ENCODE measurements at places on chromosomes 16 and 17.

- DNase-seq = no peak
These were observed 233.6 kb downstream of the SEC14L1 start for GRCh38 chr17:77374170-77374936.

DNA sequence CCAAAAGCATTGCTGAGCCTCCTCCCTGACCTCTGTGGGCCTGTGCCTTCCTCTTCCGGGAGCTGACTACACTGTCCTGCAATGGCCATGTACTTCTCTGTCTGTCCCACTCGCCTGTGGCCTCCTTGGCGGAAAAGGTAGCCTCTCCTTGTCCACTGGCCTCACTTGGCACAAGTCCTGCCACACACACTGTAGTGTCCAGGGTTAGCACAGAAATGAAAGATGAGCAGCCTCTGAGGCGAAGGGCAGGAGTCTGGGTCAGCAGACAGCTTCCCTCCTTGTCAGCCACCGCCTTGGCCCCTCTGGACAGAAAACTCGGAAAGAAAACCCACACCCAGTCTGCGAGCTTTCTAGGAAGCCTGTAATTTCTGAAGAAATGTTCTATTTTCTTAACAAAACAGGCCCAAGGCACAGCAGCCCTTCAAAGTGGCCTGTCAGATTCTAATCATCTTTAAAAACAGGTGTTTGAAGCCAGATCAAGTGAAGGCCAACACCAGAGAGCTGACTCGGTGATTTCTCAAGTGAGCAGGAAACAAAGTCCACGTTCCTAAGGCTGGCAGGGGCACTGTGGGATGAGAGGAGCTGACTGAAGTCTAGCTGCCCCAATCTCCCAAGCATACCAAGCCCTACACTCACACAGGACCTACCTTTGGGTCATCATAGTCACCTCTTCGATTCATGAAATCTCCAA lies 67.2 kb downstream of the GTF3C1 start:
- DNase-seq = no peak

GRCh38 chr16:51383909-51384308 lies 232.8 kb upstream of the SALL1 start:
- no peak for DNase-seq

GRCh38 chr17:4465786-4466185 lies 32.0 kb downstream of the SPNS3 start:
- no peak for DNase-seq

- no peak for DNase-seq
These were observed 40.4 kb upstream of the DNAJA2 start for GRCh38 chr16:47013910-47014309.

DNA sequence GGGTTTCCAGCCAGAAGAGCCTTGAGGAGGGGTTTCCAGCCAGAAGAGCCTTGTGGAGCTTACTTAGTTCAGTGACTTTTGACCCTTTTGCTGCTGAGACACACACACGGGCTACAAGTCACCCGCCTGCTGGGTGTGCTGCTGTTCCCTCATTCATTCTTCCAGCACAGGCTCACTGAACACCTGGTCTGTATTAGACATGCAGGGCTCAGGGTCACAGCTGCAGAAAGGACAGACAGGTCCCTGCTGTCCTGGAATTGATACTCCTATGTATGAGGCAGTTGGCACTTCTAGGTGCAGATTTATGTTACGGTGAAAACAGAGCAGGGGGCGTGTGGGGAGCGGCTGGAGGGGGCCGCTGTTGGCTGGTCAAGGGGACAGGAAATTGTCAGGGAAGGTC lies 6.8 kb downstream of the CACNG4 start:
- DNase-seq = no peak

- DNase-seq = no peak
These were observed 282.6 kb downstream of the CBLN1 start for GRCh38 chr16:48999044-48999443.

DNA sequence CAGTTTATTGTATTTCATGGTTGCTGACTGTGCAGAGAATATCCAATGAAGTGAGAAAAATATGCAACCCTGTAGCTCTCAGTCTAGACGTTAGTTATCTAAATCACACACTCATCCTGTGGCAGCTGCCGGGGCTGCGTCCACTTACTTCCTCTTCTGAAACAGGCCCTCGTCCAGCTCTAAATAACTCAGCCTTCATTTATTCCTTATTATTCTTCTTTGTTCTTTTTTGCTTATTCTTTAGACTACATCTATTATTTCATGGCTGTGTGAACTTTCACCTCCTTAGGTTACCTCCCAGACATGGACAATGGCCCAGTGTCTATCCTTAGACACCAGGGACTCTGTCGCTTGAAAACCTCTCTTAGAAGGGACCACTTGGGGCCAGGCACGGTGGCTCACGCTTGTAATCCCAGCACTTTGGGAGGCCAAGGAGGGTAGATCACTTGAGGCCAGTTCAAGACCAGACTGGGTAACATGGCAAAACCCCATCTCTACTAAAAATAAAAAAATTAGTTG lies 3.4 kb upstream of the THUMPD1 start:
- no peak for DNase-seq

- no peak for DNase-seq
These were observed 411.0 kb downstream of the CPPED1 start for GRCh38 chr16:12392585-12393091.

- no peak for DNase-seq
These were observed 26.4 kb downstream of the NMT1 start for GRCh38 chr17:45087504-45087975.

DNA sequence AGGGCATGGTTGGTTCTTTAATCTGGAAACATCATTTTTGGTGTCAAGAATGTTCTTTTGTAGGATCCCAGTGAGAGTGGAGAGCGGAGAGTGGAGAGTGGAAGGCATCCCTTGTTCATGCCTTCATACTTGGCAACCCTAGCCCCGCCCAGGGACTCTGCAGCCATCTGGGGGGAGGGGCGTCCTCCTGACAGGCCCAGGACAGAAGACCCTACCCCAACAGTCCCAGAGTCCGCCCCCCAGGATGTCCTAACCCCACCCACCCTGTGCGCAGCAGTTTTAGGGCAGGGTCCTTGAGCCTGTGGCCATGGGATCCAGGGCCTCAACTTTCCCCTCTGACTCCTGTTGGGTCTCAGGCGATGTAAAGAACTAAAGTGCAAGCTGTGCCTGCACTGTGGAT lies 4.5 kb downstream of the SLC26A11 start:
- no peak for DNase-seq

GRCh38 chr17:9644910-9645751 lies at the start of gene USP43:
Gene USP43 (plus strand): TSS chr17:9645517. CDS start chr17:9645633, 116 bp downstream.
- peak; percentile 81 for DNase-seq

DNA sequence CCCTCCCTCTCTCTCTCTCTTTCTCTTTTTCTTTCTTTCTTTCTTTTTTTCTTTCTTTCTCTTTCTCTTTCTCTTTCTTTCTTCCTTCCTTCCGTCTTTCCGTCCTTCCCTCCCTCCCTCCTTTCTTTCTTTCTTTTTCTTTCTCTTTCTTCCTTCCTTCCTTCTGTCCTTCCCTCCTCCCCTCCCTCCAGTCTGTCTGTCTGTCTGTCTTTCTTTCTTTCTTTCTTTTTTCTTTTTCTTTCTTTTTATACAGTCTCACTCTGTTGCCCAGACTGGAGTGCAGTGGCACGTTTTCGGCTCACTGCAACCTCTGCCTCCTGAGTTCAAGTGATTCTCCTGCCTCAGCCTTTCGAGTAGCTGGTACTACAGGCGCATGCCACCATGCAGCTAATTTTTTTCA lies 14.4 kb downstream of the CA4 start:
- DNase-seq = no peak

DNA sequence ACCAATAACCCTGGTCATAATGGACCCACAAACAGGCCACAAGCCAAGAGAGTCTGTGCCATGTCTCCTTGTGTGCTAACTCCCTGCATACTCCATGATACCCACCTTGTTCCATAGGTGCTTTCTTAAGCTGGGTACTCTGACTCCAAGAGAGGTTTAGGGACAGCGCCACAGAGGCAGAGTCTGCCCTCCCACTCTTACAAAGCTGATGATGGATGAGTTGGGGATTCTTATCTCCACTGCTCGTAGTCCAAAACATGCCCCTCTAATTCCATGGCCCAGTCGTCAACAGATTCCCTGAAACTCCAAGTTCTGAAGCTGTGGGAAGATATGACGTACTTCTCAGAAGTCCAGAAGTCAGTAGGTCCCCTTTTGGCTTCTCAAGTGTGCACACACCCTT lies 184.4 kb upstream of the CCL2 start:
- DNase-seq = no peak

DNA sequence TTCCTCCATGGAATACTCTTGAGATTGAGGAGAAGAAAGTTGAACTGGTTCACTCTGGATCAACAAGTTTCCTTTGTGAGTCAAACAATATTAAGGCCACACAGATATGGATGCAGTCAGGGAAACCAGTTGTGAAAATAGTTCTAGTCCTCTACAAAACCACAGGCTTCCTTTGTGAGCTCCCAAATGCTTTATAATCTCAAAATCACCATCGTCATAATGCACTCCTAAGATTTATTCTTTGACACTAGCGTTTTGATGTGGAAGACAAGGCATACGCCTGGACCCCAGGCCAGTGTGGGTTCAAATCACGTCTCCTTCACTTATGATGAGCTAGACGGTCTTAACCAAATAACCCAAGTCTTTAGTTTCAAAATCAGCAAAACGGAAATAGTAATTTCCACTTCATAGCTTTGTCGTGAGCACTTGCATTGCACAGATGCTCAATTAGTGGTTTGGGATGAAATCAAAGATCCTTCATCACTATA lies 142.6 kb downstream of the STX8 start:
- no peak for DNase-seq

DNA sequence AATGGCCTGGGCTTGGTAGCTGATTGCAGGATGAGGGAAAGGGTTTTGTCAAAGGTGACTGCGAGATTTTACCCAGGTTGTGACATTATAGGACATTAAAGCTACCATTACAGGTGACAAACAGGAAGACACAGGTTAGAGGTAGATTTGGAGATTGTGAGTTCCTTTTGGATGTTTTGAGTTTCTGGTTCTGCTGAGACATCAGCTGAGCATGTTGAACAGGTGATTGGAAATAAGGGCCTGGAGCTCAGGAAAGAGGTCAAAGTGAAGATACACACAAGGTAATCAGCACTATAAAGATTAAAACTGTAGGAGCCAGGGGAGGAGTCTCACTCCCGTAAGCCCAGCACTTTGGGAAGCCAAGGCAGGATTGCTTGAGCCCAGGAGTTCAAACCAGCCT lies 6.0 kb downstream of the GSDMA start:
- no peak for DNase-seq

DNA sequence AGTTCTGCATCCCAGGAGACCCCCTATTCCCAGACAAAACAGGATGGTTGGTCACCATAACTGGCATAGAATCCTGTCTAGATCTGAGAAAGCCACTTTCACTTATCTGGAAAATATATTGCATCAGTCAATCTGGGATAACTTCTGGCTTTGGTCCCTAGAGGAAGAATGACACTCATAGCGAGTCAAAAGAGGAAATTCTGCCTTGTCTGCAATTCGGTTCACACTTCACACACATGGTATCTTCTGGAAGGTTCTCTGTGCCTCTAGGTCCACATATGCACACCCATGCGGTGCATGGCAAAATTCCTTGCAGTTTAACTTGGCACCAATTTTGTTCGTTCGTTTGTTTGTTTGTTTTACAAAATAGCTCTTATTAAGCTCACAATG lies 49.2 kb upstream of the WSCD1 start:
- DNase-seq = no peak

- DNase-seq = peak; percentile 30
These were observed 21.9 kb upstream of the CDH5 start for GRCh38 chr16:66344533-66345145.

DNA sequence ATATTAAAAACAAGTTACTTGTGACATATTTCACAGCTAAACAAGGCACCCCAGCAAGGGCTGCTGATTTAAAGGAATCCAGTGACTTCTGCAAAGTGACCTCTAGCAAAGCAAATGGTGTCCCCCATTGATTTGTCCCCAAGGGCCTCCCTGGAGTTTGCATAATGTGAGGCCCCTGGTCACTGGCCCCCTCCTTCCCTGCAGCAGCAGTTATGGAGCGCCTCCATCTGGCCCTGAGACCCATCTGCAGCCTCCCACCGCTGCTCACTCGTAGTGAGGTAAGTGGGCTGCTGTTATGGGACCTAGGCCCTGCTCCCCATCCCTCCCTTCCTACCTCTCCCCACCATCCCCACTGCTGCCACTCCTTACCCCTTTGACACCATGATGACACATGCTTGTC lies 19.6 kb upstream of the EEF2K start:
- DNase-seq = no peak

- no peak for DNase-seq
These were observed 302.2 kb downstream of the FOXL1 start for GRCh38 chr16:86880316-86881117.

GRCh38 chr16:53054670-53055485 lies at the start of gene CHD9:
Gene CHD9 (plus strand): TSS chr16:53054991. CDS start chr16:53156090, 101,099 bp downstream.
- DNase-seq = peak; percentile 84

DNA sequence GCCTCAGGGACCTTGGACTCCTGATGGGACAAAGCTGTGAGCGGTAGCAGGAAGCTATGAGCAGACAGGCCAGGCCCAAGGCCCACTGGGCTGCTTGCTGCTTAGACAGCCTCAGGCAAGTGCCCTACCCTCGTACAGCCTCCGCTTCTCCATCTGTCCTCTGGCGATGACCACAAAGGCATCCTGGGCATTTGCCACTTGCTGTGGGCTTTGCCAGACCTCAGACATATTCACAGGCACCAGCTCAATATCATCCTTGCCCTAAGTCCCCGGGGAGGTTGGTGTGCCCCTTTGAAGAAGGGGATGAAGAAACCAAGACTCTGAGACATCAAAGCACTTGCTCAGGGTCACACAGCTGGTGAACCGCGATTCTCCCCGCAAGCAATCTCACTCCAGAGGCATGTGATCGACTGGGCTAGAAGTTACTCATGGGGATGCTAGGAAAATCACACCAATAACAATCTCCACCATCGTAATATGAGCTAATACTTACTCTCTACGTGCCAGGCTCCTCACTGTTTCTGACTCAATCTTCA lies 21.7 kb downstream of the PPL start:
- peak; percentile 85 for DNase-seq

- DNase-seq = no peak
These were observed 32.7 kb downstream of the STAT5B start for GRCh38 chr17:42243493-42243982.

DNA sequence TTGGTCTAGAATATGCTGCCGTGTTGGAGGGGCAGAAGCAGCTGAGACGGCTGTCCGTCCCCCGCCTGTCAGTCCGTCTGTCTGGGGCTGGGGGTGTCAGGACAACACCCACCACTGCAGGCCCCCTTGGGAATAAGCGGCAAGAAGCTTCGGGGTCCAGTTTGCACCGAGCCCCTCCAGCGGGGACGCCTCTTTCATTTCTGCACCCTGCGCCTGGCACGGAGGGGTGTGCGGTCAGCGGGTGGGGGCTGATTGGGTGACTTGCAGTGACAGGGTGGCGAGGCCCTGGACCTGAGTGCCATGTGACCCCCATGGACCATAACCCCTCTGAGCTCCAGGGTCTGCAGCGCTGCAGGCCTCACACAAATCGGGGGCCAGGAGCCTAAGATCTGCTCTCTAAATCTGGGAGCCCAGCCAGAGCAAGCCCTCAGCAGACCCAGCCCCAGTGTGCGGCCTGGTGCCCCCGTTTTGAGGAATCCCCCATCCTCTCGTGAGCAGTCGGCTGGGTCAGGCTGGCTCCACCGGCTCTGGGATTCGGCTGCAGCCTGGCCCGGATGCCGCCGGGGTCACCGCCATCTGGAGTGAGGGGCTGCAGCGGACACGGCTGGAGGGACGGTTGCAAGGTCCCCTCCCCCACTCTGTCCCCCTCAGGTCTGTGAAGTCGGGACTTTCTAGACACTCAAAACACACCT lies 8.3 kb downstream of the CBFA2T3 start:
- DNase-seq = no peak

GRCh38 chr17:82314012-82314726 lies 3.2 kb downstream of the CD7 start:
- no peak for DNase-seq

GRCh38 chr17:58535431-58535830 lies 21.0 kb upstream of the MTMR4 start:
- peak; percentile 92 for DNase-seq

GRCh38 chr17:13395862-13396261 lies 205.9 kb downstream of the HS3ST3A1 start:
- DNase-seq = no peak
